Suppressor macrophage (primary cell): ENCODE measurements at places on chromosomes 6 and 20.

DNA sequence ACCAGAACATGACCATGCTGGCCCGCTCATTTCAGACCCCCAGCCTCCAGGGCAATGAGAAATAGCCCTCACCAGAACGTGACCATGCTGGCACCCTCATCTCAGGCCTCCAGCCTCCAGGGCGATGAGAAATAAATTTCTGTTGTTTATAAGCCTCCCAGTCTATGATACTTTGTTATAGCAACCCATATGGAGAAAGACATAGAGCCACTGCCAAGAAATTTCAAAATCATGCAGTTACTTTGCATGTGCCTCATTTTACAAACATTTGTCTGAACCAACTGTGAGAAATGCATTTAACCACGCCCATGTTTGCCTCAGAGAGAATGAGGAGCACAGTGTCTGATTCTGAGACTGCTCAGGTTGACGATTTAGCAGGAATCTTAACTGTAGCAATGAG lies 15.5 kb downstream of the CYP39A1 start:
- no peak for DNase-seq

- no peak for DNase-seq
These were observed 10.4 kb upstream of the SSTR4 start for GRCh38 chr20:23024701-23025100.

DNA sequence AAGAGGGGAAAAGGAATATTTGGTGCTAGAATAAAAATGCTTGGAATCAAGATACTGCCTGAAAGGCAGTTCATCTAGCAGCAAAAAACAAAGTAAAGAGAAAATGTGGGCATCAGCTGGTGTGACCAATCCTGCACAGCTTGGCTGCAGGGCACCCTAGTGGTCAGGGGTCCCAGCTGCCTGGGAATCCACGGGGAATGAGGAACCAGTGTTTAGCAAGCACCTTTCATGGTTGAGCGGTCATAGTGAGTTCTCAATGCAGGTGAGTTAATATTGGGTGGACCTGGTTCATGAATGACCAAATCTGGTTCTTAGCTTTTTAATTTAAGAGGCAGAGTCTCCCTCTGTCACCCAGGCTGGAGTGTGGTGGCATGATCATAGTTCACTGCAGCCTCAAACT lies 53.3 kb downstream of the CAP2 start:
- DNase-seq, result no peak

- DNase-seq, result no peak
These were observed 23.8 kb downstream of the MAS1 start for GRCh38 chr6:159914565-159914923.
